ENCODE measurements at places on chromosomes 4 and X.

GRCh38 chr4:154364066-154364845, 127.3 kb downstream of the DCHS2 start:
- DNase-seq: no peak

GRCh38 chr4:20612313-20612712, 87.9 kb upstream of the PACRGL start:
- DNase-seq: no peak

DNA sequence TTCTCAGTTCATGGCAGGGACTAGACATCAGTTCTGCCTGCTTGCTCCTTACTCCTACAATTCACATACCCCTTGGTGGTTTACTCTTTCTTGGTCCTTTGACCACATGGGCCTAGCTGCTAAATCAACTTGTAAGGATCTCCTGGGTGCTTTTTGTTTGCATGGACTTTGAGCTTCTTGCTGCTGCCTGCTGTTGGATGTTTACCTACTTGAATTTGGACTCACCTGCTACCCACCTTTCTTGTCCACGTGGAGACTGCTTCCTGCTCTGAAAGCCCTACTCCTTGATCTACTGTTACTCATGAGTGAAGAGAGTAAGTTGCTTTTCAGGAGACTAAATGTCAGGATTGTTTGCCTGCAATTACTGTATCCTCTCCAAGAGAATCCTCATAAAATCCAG, 15.2 kb upstream of the ARHGAP24 start:
- DNase-seq: no peak

- no peak for DNase-seq
Observed at GRCh38 chrX:44765556-44765955, 78.3 kb upstream of the DUSP21 start.

All from stimulated activated CD8-positive, alpha-beta memory T cell treated with anti-CD3 and anti-CD28 coated beads, Interleukin-4, amount 100 ng/mL, for 4 hours (primary cell).